ENCODE measurements at places on chromosomes 7 and 10.

- no peak for DNase-seq
These were observed 81.1 kb upstream of the MBL2 start for GRCh38 chr10:52853704-52854103.

- DNase-seq = no peak
These were observed 12.9 kb downstream of the CFAP46 start for GRCh38 chr10:132929480-132929879.

DNA sequence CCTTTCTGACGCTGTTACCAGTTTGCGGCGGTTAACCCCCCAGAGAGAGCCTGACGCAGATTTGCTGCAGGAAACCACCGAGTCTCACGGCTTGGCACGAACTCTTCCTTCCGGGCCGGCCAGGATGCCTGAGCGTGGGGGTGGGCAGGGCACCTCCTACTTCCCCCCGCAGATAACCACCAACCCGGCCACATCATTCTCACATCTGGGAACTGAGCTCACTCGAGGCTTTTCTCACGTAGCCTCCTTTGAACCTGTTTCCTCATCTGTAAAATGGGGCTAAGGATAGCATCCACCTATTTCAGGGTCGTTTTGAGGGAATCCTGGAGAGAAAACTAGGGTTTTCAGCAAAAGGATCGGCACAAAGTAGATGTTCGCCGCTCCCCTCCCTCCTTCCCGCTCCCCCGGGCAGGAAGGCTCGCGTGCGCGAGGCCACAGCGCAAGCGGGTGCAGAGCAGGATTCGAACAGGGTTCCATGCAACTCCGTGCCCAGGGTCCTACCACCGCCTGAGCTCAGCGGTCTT is 23.6 kb downstream of the DDIT4 start:
- no peak for DNase-seq

GRCh38 chr7:123625254-123625653 is 23.6 kb downstream of the ASB15 start:
- no peak for DNase-seq

DNA sequence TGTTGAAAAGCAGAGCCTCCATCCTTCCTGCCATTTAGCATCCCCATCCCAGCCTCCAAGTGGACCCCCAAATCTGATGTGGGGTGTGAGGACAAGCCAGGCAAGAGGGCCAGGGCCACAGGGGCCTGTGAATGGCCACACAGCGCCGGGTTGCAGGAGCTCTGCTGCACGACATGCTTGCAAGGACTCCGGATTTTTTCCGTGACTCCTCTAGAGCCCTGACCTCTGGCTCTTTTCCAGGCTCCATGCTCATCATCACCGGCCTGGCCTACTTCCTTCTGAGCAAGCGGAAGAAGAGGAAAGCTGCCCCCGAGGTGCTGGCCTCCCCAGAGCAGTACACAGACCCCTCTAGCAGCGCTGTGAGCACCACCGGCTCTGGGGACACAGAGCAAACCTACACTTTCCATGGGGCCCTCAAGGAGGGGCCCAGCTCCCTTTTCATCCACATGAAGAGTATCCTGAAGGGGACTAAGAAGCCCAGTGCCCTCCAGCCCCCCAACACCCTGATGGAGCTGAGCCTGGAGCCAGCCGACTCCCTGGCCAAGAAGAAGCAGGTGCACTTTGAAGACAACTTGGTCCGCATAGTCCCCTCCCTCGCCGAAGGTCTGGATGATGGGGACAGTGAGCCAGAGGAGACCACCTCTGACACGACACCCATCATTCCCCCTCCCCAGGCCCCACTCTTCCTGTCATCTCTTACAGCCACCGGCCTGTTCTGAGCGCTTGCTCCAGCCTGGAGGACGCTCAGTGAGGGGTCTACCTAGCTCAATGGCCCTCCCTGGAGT is 23.5 kb downstream of the TMEM72 start:
- DNase-seq = no peak

GRCh38 chr10:24035761-24036160 is 173.2 kb upstream of the KIAA1217 start:
- DNase-seq = no peak

- DNase-seq = no peak
These were observed 14.2 kb downstream of the INSYN2A start for GRCh38 chr10:127182161-127182560.

- no peak for DNase-seq
These were observed 158.5 kb downstream of the HERPUD2 start for GRCh38 chr7:35536396-35536826.

GRCh38 chr10:118042827-118043242 is 3.9 kb downstream of the RAB11FIP2 start:
- DNase-seq = no peak

GRCh38 chr7:68671046-68671445 is 927.2 kb upstream of the AUTS2 start:
- no peak for DNase-seq

- DNase-seq = no peak
These were observed 252.7 kb downstream of the SKIDA1 start for GRCh38 chr10:21272643-21273399.

DNA sequence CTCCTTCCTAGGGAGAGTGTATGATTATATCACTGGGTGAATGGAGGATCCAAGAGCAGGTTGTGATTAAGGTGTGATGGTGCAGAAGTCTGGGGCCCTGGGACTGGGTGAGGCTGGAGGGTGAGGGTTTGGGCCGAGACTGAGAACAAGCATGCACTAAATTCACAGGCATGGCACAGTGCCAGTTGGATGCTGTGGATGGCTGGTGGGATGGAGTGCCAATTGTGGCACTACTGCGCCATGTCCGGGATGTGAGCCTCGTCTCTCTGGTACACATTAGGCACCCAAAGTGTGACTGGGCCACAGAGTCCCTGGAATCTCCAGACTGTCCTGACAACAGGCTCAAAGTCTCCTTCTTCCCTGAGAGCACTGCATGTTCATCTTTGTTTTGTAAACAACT is 208.1 kb downstream of the EMX2 start:
- no peak for DNase-seq

- no peak for DNase-seq
These were observed 45.6 kb downstream of the VIPR2 start for GRCh38 chr7:159098811-159099655.

DNA sequence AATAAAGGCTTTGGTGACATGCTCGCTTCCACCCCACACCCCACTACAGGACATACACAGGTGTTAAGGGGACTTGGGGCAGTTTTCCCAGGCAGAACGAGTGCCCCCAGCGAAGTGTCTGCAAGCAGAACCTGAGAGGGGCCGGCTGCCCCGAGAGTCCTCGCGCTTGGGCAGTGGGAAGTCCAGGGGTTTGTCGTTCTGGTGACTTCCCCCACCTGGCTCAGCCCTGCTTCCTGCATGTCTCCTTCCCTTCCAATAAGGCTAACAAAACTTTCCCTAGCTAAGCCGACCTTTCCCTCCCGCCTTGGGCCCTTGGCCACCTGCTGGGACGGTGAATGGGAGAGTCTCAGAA is 916 bp downstream of the VWA2 start:
- DNase-seq = no peak

- DNase-seq = no peak
These were observed 237.5 kb downstream of the CREB5 start for GRCh38 chr7:28649811-28650210.

DNA sequence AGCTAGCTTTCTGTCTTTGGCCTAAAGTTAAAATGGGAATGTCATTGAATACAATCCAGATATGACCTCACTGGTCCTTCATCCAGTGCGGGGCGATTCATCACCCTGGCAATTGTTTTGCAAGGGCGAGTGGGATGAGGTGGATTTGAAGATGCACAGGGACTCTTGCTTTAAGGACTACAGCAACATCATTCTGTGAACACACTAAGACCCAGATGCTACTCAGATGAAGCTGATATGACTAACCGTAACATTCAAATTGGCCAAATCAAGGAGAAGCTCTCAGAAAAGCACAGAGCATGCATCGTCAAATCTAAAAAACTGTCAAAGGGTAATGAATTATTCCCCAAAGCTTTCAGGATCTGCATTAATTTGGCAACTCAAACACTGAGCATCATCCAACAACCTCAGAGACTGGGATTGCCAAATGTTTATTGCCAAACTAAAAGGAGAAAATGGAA is 12.8 kb downstream of the CPA1 start:
- DNase-seq = no peak

DNA sequence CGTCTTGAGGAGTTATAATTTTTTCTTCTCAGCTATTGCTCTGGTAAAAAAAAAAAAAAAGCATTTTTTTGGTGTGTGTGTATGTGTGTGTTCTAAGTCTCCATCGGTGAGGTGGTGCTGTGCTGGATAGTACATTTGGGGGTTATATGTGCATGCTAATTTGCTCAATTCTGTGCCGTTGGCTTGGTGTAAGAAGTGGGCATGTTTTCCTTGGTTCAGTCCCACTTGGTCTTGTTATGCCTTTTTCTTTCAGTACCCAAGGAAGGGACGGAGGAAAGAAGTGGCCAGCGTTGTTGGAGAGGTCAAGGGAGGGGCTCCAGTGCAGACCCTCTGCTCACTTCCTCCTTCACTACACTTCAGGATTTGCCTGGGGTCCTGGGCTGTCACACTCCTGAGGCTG is 20.4 kb downstream of the LRMDA start:
- DNase-seq = no peak

DNA sequence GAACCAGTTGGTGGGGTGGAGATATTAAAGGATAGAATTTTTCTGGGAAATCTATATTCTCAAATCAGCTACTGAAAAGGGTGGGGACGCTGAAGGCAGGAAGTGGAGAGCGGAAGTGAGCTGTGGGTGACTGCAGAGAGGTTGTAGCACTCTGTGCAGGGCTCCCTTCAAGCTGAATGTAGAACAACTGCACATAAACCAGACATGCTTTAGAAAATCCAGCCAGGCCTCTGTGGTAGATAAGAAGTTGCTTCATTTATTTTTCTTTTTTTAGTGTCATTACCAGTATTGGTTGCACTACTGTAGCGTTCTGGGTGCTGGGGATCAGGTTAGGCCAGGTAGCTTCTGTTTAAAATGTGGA is 127.8 kb downstream of the CELF2 start:
- no peak for DNase-seq

GRCh38 chr7:141225916-141226618 is 152.2 kb downstream of the TMEM178B start:
- DNase-seq = no peak

DNA sequence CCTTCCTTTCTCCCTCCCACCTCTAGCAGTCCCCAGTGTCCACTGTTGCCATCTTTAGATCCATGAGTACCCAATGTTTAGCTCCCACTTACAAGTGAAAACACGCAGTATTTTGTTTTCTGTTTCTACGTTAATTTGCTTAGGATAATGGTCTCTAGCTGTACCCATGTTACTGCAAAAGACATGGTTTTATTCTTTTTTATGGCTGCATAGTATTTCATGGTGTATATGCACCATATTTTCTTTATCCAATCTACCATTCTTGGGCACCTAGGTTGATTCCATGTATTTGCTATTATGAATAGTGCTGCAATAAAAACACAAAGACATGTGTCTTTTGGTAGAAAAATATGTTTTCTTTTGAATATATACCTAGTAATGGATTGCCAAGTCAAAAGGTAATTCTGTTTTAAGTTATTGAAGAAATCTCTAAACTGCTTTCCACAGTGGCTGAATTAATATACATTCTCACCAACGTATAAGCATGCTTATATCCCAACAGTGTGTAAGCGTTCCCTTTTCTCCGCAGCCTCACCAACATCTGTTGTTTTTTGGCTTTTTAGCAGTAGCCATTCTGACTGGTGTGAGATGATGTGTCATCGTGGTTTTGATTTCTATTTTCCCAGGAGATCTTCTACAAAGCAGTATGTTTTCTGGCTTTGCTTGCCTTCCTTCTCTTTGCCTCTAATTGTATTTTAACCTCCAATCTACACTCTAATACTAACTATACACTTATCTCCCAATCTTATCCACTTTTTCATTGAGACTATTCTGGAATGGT is 179.5 kb upstream of the PHF14 start:
- DNase-seq = no peak

DNA sequence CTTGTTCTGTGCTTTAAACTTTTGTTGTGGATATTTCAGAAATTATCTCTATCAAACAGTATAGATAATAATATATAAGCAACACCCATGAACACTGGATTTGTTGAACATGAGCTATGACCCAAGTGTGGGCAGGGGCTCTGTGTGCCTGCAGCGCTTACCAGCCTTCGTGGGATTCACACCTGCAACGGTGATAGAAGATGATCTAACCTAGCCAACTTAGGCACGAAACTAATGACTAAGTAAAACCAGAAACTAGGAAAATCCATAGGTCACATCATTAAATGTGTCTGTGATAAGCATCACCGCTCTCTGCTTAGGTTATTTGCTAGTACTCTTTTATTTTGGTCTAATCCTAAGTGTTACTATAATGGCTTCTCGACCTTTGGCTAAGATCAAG is 18.0 kb downstream of the SPAG6 start:
- no peak for DNase-seq

- no peak for DNase-seq
These were observed 96.8 kb upstream of the SAMD8 start for GRCh38 chr10:75014516-75015230.

- no peak for DNase-seq
These were observed 6.1 kb downstream of the PSTK start for GRCh38 chr10:122986335-122986734.

DNA sequence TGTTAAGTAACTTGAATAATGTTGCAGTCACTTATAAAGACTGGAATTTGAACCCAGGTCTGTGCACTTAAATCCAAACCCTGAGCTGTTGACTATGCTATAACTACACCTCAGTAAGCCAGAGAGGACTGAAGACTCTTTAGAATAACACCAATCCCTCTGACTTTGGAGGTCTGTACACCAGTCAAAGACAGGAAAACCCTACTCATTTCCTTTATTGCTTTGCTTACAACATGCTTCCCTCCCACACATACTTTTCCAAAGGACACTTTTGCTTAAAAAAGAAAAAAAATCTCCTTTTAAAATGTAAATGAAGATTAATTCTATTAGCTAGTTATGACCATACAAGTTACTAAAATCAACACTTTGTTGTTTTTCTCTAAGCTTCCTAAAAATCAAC is 184.7 kb upstream of the KCTD7 start:
- DNase-seq = no peak
